ENCODE measurements at places on chromosomes 16 and 17.

DNA sequence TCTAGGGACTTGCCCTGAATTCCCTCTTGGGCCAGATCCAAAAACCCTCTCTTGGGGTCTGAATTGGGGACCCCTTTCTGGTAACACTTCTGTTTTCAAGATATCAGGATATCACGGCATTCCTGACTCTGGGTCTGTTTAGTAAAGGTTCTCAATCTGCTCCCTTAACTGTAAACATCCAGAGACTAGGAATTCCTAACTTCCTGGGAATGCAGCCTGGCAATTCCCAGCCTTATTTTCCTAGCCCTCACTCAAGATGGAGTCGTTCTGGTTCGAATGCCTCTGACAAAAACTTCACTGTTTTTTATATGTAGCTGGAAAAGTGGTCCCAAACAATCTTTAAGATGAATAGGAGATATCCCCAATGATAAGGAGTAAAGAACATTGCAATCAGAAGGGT, 141.6 kb upstream of the XYLT1 start:
- no peak for DNase-seq

DNA sequence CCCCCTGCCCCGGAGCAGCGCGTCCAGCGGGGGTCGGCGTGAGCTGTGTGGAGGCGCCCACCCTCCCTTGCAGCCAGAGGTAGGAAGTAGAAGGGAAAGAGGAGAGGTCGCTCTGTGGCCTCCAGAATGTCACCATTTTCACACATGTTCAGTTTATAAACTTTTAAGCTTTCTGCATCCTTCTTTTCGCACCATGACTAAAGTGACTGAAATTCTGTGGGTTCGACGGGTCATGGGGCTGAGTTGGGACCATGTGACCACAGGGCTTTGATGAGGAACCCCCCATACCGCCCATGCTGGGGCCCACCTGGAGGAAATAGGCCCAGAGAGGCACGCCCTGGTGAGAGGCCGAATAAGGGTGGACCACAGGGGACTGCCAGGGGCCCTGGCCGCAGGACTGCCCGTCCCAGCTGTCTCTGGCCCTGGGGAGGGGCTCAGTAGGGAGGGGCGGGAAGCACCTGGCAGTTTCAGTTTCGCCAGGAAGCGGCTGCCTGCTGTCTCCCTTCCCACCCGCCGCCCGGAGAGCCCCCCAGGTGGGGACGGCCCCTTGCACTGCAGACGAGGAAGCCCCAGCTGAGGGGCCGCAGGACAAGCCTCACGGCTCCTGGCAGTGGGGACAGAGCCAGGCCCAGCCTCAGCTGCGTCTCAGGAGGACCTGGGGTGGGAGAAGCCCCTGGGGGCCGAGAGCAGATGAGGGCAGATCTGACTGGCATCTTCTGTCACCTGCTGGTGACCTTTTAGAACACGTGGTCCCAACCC, 9.0 kb downstream of the CBFA2T3 start:
- no peak for DNase-seq

DNA sequence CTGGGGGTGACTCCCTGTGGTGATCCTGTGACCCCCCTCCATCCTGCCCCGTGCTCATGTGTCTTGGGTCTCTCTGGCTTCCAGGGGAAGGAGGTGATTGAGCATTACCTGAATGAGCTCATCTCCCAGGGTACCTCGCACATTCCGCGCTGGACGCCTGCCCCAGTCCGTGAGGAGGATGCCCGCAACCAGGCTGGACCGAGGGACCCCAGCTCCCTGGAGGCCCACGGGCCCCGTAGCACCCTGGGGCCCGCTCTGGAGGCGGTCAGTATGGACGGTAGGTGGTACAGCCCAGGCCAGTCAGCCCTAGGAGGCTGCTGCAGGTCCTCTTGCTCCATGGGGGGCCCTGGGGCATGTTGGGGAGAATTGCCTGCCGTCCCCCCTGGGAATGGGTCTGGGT, 33.6 kb downstream of the SEC14L5 start:
- DNase-seq = no peak

DNA sequence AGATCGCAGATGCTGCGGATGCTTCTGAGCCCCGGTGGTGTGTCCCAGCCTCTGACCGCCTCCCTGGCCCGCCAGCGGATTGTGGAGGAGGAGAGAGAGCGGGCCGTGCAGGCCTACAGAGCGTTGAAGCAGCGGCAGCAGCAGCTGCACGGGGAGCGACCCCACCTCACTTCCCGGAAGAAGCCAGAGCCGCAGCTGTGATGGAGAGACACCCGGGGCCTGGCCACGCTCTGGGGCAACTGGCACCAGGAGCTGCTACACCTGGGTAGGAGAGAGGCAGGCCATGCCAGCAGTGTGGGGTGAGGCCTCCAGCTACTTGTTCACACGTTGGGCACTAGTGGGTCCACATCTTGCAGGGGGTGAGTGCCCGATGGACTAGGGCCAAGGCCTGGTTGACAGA, 6.0 kb downstream of the CCDC137 start:
- DNase-seq = no peak

DNA sequence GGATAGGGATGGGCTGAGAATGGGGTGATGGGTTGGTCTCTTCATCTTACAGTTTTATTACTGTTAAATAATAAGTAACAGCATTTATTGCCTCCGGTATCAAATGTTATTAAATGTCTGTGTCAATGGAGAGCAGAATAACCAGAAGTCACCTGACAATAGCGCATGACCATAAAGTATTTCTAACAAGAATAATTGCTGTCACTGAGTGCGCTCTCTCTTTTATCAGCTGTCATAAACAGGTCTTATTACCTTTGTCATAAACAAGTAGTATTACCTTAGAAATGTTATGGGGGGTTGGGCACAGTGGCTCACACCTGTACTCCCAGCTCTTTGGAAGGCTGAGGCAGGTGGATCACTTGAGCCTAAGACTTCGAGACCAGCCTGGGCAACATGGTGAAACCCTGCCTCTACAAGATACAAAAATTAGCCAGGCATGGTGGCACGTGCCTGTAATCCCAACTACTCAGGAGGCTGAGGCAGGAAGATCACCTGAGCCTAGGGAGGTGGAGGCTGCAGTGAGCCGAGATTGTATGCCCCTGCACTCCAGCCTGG, 120.6 kb downstream of the MAP2K6 start:
- DNase-seq = no peak

- DNase-seq = no peak
Observed at GRCh38 chr17:45050481-45051059, 862 bp downstream of the DCAKD start.

DNA sequence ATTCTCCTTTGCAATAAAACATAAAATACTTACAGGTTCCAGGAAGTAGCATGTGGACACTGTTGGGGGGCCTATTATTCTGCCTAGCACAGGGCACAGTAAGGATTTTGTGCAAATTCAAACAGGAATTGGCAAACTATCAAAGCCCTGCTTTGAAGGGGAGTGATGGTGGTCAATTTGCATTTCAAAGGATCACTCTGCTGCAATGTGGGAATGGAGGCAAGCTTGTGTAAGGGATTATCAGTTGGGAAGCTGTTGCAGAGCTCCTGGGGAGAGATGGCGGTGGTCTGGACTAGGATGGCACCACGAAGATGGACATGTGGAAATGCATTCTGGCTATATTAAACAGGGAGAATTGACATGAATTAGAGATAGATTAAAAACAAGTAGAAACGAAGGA, 990.7 kb upstream of the RBFOX1 start:
- DNase-seq = no peak

DNA sequence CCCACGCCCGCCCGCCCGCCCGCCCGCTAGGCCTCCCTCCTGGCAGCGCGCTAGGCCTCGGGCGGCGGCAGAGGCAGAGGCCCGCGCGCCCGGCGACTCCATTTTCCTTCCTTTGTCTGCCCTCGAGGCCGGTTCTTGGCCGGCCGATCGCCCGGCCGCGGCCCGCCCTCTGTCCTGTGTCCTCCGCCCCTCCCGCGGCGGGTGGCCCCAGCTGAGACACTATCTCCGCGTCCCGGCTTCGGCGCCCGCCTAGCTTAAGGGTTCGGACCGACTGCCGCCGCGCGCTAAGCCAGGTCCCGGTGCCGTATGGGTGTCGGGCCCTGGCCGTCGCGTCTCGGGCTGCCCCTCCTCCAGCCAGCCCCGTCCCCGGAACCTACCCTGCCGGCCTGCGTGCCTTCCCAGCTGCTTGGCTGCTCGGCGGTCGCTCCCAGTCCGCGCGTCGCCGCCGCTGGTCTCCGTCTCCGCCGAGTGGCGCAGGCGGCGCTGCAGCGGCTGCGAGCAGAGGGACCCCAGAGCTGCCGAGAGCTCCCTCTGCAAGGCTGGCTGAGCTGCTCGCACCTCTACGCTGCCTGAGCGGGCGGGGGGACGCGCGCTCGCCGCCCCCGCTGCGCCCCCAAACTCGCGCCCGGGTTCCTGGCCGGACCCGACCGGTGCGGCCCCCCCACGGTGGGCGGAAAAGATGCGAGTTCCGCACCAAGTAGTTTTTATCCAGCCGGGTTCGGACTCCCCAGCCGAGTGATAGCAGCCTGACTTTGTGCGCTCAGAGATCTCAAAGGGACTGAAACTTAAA, 787 bp downstream of the CTCF start:
- DNase-seq = peak; percentile 54

GRCh38 chr17:43927060-43927864, 15.0 kb downstream of the PPY start:
- DNase-seq = no peak

DNA sequence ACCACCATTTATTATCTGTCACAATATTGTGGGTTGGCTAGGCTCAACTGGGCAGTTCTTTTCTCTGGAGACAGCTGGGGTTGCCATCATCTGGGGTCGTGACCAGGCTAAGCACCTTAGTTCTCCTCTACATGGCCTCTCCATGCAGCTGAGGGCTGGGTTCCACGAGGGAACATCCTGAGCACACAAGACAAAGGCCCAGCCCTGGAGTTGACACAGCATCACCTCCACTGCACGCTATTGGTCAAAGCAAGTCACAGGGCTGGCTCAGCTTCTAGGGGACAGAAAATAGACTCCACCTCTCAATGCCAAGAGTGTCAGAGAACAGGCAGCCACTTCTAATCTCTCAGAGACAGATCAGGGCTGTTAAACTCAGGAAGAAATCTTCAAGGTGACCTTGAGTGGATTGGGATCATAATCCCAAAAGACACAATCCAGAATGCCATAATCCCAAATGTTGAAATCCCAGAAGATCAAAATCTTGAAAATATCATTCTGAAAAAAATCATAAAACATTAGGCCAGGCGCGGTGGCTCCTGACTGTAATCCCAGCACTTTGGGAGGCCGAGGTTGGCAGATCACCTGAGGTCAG, 13.0 kb upstream of the USP10 start:
- DNase-seq = no peak

GRCh38 chr16:84406006-84406963, 37.9 kb downstream of the ATP2C2 start:
- no peak for DNase-seq

- no peak for DNase-seq
Observed at GRCh38 chr17:71470062-71470461, 650.8 kb upstream of the SOX9 start.

DNA sequence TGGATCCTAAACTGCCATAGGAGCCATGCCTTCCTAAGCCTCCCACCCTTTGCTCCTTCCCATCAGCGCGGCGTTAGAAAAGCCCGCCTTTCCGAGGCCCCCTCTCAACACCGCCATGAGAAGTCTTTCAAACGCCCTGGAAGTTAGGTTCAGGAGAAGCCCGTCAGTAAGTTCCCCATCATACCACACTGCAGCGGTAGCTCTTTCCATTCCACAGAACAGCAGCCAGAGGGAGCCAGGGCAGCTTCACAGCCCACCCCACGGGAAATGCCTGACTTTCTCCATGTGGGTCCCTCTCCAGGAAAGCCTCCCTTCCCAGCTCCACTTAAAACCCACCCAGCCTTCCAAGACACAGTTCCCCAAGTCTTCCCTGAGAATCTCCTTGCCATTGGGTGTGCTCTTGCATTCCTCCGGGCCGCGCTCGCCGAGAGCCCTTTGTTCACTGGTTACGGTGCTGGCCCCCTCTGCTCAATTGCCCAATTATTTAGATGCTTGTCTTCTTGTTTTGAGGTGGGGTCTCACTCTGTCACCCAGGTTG, 28.7 kb downstream of the KIAA0513 start:
- DNase-seq = peak; percentile 38

DNA sequence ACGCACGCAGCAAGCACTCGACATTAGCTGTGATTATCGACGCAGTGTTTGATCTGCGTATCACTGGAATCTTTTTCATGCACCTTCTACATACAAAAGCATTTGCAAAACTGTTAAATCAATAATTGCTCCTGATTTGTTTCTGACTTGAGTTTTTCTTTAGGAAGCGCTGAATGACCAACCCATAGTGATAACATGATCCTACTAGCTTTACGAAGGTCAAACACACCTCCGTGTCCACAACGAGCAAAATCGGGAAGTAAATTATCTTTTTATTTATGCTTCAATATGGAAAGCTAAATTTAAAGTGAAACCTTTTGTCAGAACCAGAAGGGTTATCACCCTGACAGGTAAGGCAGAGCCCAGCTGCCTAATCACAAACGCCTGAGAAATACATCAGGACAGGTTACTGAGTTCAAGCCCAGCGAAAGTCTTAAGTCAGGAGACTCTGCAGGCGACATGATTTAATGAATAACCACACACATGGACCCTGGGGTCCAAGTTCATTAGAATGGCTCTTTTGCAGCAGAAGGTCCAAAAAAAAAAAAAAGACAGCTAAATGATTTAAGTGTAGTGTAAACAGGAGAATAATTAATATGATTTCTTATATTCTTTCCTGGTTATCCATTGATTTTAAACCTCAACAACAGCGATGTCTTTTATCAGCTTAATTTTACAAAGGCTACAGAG, 104.2 kb downstream of the ADCY9 start:
- DNase-seq = no peak

- no peak for DNase-seq
Observed at GRCh38 chr17:3812284-3812683, 11.3 kb upstream of the ITGAE start.

DNA sequence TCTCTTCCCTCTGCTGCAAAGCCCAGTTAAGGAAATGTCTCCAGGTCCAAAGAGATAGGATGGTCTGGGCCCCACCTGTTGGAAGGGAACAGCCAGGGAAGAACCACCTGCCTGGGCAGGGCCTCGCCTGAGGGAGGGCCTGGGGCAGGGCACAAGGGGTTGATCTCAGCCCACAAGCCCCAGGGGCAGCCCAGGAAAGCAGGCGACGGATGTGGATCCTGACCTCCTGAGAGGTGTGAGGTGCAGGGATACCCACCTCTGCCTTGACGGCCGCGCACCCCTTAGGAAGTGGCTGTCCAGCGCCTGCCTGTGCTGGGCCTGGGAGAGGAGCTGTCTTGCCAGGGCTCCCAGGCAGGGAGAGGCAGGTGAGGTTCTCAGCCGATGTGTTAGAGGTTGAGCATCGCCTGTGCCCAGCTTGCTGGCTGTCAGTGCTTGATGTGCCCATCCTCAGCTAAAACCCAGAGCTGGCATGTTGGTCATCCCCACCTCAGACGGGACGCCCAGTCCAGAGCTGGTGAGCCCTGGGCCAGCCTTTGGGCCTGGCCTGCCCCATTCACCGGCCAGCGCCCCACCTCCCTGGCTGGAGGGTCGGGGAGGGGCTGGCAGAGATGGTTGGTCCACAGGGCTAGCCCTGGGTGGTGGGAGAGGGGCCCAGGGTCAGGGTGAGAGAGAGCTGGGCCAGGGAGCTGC, 434 bp downstream of the CEMP1 start:
- no peak for DNase-seq

- no peak for DNase-seq
Observed at GRCh38 chr17:1557355-1558095, 5.1 kb downstream of the PITPNA start.

GRCh38 chr16:65494080-65494479, 372.2 kb upstream of the CDH11 start:
- DNase-seq = no peak
